ENCODE measurements at places on chromosomes 16 and 17.

DNA sequence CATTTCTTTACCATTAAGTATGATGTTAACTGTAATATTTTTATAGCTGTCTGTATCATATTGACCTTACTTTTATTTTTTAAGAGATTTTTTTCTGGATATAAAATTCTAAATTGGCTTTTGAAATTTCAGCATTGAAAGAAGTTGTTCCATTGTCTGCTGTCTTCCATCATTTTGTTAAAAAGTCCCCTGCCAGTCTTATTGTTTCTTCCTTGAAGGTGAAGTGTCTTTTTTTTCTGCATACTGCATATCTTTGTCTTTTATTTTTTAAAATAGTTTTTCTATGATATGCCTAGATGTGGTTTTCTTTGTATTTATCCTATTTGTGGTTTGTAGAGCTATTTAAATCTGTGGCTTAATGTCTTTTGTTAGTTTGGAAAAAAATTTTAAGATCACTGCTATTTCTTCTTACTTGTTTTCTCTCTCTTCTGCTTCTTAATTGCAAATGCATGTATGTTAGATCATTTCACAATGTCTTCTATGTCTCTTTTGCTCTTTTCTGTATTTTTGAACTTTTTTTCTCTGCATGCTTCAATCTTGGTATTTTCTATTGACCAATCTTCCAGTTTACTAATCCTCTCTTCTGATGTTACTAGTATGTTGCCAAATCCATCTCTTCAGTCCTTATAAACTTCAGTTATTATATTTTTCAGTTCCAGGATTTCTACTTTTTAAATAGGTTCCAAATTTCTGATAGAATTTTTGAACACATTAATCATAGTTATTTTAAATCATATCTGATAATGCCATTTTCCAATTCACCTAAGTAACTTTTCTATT, 20.2 kb downstream of the IL21R start:
- no peak for DNase-seq

- no peak for DNase-seq
Measured at GRCh38 chr16:783404-784161, 4.6 kb downstream of the RPUSD1 start.

DNA sequence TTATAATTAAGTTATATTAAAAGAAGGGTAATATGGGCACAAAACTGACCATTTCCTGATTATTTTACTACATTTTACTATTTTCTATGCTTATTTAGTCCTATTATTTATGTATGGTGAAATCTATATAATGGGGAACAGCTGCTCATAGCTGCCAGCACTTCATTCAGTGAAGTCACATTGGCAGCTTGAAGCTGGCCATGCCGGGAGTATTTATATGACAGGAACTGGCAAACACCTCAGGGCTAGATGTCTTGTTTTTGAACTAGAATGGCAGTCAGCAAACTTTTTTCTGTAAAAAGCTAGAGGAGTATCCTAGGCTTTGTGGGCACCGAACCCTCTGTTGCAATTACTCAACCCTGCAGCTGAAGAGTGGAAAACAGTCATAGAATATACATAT, 104.1 kb downstream of the CDH13 start:
- DNase-seq, result no peak

DNA sequence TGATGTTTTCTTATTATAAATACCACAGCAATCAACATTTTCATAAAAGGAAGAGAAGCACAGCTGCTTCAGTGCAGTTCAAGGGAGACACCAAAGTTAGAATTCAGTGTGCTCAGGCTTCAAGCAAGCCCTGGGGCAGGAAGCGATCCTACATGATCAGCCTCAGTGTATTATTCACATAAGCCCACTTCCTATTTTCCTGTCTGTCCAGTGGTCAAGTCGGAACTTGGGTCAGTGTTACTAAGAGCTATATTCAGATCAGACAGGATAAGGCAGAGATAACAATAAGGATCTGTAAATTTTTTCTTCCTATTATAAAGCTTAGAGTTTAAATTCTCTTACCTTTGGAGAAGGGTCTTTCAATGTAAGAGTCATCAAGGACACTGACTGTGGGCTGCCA, 12.9 kb downstream of the HEATR6 start:
- no peak for DNase-seq

- DNase-seq, result no peak
Measured at GRCh38 chr16:68563631-68564381, 24.7 kb downstream of the ZFP90 start.

DNA sequence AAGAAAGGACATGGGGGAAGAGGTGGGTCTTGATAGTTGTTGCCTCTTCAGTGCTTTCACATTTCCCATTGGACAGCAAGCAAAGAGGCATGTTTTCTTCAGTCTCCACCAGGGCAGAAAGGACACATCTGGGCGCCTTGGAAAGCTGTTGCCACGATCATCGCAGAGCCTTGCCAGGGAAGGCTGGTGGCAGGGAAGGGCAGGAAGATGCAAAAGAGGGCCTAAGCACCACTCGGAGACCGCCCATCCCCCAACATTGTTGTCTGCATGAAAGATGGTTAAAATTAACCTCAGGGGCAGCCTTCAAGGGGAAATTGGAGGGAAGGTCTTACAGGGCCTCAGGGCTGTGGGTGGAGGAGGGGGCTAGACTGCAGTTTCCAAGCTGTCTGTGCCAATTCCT, 114.2 kb downstream of the SOX9 start:
- DNase-seq, result no peak

DNA sequence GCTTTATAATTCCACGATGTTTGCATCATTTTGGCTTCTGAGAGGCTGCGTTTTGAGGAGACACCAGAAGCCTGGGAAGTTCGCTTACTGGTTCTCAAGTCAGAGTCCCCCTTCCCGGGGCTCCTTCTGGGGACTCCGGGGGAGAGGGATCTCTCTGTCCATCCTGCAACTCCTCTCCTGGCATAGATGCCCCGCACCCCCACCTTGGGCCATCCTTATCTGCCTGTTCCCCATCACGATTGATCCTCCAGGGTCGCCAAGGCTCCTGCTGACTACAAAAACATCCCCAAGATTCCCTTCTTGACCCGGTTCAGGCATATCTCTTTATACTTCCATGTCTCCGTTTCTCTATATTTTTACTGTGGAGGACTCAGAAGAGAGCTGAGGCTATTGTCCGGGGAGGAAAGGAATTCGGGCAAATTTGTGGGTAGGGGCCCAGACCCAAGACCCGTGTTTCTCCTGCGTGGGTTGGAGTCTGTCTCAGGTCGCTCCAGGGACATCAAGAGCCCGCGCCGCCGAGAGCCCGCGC, 18.4 kb upstream of the HOXB13 start:
- no peak for DNase-seq

- DNase-seq, result no peak
Measured at GRCh38 chr17:80137131-80137530, 9.8 kb downstream of the EIF4A3 start.

- no peak for DNase-seq
Measured at GRCh38 chr16:1612320-1613111, at the start of gene CRAMP1. Gene CRAMP1 (plus strand): TSS chr16:1612360. CDS start chr16:1614640, 2,280 bp downstream.

DNA sequence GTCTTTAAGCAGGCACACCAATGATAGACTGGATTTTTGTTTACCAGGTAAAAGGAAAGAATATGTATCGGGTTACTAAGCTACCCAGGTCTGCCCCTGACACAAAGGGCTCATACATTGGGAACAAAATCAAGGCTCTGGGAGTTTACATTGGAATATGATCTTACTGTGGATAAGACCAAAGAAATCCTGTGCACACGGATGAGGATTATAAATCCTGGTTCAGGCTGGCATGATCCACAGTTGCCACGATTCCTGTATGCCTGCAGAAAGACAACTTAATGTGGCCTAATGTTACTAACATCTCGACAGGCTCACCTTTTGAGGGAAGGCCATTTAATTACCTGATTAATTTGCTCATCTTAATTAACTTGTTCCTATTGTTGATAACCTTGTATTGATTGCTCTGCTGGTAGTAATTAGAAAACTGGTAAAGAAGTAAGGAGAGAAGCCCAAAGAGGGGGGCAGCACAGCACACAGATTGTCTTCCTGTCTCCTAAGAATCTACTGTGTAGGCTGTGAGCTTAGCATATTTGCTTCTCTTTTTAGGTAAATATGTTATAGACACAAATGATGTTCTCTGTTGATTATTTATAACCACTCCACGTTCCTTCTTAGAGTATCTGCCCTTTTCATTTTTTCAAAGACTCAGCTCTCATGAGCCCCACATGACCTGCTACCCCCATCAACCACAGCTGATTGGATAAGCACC, 51.0 kb upstream of the TOX3 start:
- no peak for DNase-seq

DNA sequence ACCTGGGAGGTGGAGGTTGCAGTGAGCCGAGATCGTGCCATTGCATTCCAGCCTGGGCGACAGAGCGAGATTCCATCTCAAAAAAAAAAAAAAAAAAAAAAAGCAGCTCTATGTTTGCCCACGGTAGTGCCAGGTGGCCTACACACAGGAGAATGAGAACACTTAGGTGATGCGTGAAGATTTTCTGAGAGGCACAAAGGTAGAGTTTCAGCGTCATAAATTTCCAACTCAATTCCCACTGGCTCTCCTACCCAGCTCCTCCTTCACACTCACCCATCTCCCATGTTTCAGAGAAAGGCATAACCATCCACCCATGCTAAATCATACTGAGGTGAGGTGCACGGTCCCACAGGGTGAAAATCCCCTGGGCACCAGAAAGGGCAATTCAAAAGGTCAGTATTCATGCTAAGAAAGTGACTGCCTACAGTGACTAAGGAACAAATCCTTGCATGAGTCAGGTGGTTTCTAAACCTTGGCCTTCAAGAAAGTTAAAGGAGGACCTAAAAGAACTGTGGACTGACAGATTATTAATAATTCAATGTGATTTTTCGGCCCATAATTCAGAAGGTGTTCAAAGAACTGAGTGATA, 4.8 kb downstream of the DCAKD start:
- DNase-seq, result no peak

- no peak for DNase-seq
Measured at GRCh38 chr16:85491798-85492294, 121.3 kb upstream of the GSE1 start.

DNA sequence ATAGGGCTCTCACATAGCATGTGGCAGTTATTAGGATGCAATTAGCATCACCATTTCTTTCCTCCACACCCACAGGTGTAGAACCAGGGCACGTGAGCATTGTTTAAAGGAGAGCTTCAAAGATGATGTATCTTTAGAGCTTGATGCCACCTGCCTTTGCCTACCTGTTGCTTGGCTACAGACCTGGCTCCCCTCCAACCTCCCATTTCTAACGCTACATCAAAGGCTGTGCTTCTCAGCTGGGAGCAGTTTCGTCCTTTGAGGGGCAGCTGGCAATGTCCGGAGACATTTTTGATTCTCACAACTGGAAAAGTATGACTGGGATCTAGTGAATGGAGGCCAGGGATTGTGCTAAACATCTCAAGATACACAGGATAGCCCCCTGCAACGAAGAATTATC, 78.5 kb upstream of the CLEC3A start:
- DNase-seq, result no peak

DNA sequence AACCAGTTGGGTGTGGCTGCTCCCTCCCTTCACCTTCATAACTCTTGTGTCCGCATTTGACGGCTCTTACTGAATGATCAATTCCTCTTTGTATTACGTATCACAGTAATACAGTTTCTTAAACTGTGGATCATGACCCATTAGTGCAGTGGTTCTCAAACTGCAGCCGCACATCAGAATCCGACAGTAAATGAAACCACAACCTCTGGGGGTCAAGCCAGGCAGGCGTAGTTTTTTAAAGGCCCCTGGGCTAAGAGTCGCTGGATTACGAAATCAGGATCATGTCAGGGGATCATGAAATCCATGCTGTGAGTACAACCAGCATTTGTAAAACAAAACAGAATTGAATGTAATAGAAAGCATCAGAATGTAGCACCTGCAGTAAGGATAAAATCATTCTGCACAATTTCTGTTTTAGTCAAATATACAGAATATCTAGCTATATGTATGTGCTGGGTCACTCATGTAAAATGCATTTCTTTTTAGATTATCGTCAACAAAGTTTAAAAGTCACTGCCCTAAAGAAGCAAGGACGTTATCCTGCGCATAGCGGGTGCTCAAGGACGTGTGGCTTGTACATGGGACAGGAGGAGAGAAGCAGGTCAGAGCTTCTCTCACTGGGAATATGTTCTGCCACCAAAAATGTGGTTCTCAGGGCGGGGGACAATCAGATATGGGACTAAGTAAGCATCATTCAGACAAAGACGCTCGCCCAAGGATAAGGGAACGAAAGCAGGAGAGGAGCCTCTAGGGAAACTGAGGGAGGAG, 113.1 kb downstream of the ZFHX3 start:
- no peak for DNase-seq

DNA sequence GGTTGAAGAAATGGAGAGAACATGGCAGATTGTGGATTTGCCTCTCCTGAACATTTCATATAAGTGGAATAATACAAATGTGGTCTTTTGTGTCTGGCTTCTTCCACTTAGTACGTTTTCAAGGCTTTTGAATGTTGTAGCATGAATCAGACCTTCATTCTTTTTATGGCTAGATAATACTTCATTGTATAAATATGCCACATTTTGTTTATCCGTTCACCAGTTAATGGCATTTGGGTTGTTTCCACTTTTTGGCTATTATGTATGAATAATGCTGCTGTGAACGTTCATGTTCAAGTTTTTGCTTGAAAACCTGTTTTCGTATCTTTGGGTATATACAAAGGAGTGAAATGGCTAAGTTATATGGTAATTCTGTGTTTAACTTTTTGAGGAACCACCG, 130.4 kb downstream of the TANC2 start:
- DNase-seq, result no peak

DNA sequence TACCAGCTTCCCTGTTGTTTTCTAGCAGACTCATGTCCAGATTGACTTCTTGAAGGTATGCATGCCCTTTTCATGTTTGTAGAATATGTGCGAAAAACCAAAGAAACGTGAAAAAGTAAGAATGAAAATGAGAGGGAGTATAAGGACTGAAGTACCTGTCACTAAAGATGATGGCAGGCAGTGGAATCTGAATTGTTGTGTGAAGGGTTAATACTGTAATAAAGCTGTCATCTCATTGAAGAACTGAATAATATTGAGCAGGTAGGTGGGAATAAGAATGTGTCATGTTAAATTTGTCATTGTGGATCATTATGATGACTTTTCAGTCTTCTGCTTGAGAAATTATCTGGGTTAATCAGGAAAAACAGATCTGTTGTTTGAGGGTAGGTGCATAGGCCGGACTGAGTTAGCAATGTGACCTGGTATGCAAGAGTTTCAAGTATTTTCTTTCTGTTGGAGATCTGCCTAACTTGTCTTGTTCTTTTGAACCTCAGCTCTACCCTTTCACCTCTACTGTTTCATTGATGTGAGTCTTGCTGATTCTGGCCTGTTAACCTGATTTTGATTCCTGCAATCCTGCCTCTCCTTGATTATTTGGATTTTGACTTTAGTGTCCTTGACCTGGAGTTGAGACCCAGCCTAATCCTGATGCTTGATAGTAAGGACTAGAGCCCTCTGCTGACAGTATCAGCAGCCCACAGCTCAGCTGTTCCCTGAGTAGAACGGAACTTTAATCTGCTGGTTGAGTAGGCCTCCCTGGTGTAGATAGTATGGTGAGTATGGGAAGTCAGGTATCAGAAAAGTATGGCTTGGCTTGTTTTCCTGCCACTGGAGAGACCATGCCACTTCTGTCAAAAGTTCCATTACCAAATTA, 64.6 kb downstream of the MAP2K4 start:
- no peak for DNase-seq

All from NCI-H226 (cell line).